ENCODE measurements at places on chromosomes 3 and 15.

- DNase-seq: no peak
These were observed 703.0 kb upstream of the ZNF385D start for GRCh38 chr3:22453906-22454535.

DNA sequence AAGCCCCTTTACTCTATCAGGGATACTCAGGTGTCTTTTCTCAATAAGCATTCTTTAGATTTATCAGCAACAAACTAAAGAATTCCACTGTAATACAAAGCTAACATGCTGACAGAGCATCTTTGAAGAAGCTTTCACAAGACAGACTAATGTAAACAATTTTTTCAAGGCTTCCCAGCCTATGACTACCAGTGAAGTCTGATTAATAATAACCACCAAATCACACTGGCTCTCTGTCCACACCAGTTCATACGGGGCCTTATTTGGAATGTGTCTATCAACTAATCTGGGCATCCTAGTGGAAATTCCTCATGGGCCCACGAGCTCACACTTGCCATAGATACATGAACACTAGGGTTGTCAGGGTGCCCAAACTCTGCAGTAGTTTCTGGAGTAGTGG is 84.5 kb downstream of the EFL1 start:
- DNase-seq: no peak

DNA sequence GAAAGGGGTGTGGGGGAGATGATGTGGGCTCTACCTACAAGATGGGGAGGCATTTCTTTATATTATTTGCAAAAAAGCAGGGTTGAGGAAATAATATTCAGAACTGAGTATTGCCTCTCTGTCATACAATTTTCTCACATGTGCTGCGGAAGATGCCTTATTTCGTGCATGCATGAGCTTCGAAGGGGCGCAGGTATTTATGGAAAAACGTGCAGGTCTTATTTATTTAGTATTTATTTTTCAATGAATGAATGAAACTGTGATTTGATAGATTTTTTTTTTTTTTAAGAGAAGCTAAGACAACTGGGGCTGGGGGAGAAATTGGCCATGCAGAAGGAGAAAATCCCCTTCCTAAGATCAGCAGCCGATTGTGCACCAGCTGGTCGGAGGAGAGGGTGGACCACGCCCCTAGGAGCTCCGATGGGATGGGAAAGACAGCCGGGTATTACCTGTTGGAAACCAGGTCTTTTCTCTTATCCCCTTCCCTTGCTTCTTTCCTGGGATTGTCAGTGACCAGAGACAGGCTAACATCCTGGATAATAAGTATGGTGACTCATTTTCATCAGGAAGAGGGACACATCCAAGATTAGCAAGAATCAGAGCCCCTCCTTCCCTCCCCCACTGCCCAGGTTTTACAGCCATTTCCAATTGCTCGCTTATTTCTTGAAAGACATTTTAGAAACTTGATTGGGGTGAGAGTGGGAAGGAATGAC is 875 bp downstream of the GAP43 start:
- DNase-seq: no peak

GRCh38 chr15:75019916-75020315 is 3.5 kb upstream of the PPCDC start:
- DNase-seq: no peak

DNA sequence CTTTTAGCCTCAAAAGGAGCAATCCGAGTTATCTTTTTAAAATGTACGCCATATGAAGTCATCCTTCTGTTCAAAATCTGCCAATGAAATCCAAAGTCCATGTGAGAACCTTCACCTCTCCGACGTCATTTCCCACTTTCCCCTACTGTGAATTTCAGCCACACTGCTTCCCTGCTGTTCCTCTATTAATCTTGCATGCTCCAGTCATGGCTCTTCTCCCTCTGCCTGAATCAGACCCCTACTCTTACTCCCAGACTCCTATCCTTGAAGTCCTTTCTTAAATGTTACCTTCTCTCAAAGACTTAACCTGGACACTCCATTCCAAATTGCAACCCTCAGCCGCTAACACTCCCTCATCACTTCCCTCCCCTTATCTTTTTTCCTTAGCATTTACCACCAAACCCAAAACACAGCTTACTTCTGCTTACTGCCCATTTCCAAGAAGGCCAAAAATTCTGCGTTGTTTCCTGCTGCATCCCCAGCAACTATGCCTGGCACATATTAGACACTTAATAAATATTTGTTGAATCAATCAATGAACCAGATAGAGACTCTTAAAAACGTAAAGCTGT is 1.2 kb downstream of the NKIRAS1 start:
- DNase-seq: no peak

DNA sequence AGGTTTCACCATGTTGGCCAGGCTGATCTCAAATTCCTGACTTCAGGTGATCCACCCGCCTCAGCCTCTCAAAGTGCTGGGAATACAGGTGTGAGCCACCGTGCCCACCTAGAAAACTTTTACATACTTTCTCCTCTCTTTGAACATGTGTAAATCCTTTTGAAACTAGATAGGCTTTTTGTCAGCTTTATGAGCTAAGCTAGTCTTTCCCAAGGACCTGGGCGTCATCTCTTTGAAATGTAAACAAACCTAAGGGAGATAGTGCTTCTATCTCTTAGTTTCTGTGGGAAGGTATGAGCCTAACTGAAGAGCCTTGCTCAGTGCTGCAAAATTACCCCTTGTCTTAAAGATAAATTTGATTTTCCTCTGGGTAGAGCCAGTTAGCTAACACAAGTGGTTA is 4.8 kb downstream of the CX3CR1 start:
- DNase-seq: no peak

GRCh38 chr3:12454076-12454815 is 30.0 kb upstream of the TSEN2 start:
- DNase-seq: no peak

DNA sequence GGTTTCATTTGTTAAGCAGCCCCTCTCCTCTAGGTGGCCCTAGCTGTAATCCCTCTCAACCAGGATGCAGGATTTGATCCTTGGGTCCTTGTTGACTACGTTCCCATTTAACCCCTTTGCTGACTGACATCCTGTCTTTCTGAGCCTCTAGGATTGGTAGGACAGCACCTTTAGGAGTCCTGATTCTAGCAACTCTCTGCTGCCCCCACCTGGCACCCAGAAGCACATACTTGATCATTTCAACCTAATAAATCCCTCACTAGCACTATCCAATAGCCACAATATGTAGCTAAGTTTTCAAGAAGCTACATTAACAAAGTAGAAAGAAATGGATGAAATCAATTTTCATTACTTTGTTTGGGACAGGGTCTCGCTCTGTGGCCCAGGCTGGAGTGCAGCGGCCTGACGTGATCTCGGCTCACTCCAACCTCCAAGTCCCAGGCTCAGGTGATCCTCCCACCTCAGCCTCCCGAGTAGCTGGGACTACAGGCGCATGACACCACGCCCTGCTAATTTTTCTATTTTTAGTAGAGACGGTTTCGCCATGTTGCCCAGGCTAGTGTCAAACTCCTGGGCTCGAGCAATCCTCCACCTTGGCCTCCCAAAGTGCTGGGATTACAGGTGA is 28.3 kb downstream of the RSL24D1 start:
- peak; percentile 41 for DNase-seq

GRCh38 chr3:85706130-85706529 is 747.3 kb downstream of the CADM2 start:
- no peak for DNase-seq

DNA sequence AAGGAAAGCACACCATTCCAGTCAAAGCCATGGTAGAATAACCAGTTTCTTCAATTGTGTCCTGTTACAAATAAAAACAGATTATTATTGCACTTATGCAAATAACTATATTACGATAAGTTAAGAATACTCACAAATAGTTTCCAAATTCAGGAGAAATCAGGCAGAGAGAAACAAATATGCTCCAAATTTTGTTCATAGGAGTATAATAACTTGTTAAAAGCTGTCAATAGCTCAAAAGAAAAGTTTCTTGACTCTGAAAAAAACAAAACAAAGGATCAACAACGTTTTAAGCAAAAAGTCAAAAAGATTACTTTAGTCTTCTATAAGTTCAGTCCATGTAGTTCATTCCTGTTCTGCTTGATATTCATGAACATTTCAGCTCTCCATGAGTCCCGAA is 59.7 kb upstream of the BDH1 start:
- DNase-seq: no peak

GRCh38 chr3:83482402-83483070 is 1476.3 kb upstream of the CADM2 start:
- DNase-seq: no peak

DNA sequence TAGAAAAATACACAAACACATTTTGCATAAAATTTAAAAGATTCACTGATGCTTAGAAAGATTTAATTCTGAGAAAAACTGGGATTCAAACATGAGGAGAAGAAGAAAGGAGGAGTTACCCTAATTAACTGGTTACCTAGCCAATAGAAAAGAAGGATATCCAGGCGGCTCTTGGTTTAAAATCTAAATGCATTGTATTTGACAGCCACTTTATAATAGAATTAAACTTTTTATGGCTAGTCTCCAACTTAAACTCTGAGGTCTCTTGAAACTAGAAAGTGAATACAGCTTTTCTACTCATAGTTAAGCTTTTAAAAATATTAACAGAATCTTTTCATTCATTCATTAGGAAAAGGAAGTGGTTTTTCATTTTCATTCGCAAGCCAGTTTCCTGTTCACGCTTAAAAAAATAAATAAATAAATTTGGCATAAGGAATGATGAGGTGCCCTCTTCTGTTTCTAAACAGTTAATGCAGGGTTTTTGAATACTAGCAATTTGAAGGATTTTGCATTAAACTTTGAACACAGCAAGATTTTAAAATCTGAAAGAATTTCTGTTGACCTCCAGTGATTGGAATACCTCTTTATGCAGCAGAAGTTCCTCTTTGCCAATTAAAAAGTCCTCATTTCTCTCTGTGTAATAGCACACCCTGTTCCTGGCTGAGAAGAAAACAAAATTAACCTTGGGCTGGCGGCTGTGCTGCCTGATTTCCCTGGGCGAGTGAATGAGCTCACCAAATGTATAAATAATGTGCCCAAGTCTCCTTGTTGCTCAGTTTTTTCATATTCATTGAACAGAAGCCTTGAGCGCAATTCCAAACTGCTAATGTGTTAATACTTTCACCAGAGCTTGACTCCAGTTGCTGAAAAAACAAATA is 105.1 kb downstream of the ZMAT3 start:
- peak; percentile 90 for DNase-seq

- no peak for DNase-seq
These were observed 517.2 kb upstream of the CBLB start for GRCh38 chr3:106386050-106386449.

DNA sequence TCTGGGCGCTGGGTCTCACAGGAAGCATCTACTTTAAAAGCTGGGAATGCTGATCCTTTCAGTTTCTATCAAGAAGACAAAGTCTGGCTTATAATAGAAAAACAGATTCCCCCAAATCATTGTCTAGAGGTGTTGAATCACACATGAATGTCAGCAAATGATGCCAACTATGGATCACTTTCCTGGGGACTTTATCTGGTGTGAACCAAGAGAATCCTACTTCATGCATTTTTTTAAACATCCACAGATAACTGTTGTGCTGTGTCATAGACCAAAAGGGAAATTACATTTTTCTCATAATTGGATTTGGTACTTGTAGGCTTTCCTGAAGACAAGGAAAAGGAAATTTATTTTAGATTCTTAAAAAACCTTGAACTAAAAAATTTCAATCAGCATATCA is 132.7 kb downstream of the CD47 start:
- no peak for DNase-seq

DNA sequence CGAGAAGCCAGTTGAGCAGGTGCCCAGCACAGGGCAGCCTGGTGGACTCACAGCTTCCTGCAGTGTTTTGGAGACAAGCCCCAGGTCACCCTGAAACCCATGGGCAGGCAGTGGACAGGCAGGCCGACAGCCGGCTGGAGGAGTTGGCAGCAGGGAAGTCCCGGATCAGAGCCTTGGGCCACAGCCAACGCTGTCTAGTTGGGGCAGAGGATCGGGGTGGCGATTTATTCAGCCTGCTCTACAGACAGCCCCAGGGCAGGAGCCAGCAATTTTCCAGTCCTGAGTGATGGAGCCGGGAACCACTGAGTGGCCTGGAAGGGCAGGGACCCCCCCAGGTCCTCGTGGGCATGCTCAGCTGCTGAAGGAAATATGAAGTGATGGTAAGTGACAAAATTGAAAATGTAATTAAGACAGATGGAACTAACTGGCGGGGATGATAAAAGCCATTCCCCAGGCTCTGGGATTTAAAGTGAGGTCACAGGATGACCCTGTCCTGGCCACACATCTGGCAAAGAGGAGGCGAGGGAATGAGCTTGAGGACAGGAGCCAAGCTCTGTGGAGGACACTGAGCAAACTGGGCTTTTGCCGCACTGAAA is 34.4 kb upstream of the TBC1D21 start:
- DNase-seq: no peak

DNA sequence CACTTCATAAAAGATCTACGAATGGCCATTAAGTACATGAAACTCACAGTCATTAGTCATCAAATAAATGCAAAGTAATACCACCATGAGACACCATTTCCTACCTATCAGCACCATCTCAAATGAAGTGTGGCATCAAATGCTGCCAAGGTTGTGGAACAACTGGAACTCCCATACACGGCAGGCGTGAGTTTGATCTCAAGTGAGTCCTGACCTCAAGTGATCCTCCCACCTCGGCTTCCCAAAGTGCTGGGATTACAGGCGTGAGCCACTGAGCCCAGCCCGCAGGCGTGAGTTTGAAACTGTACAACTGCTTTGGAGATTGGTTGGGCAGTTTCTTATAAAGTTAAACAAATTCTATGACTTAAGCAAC is 28.8 kb upstream of the HDAC11 start:
- no peak for DNase-seq

- no peak for DNase-seq
These were observed 3.0 kb upstream of the ZNF280D start for GRCh38 chr15:56736308-56736707.

GRCh38 chr3:452221-452620 is 255.7 kb downstream of the CHL1 start:
- DNase-seq: no peak

DNA sequence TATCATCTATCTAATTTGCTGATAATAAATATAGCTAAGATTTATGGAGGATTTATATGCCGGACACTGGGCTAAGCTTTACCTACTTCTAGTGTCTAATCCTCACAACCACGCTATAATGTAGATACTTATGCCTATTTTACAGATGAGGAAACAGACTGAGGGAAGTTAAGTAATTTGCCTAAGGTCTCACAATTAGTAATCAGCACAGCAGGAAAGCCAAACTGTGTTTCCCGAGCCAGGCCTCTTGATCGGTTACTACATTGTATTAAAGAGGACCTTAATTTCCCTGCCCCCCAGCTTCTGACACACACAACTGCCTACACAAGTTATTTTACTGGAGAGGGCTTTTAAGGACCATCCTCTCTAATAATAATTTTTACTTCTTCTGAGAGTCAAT is 40.9 kb downstream of the ONECUT1 start:
- DNase-seq: no peak

Data from NCI-H2081 treated with DMSO at 0.1 percent for 48 hours (cell line).